NCI-H2171 treated with DMSO at 0.1 percent for 48 hours (cell line): ENCODE measurements at places on chromosomes 7 and 10.

- DNase-seq = peak; percentile 46
These were observed 878 bp downstream of the SEC61A2 start for GRCh38 chr10:12130237-12130872.

DNA sequence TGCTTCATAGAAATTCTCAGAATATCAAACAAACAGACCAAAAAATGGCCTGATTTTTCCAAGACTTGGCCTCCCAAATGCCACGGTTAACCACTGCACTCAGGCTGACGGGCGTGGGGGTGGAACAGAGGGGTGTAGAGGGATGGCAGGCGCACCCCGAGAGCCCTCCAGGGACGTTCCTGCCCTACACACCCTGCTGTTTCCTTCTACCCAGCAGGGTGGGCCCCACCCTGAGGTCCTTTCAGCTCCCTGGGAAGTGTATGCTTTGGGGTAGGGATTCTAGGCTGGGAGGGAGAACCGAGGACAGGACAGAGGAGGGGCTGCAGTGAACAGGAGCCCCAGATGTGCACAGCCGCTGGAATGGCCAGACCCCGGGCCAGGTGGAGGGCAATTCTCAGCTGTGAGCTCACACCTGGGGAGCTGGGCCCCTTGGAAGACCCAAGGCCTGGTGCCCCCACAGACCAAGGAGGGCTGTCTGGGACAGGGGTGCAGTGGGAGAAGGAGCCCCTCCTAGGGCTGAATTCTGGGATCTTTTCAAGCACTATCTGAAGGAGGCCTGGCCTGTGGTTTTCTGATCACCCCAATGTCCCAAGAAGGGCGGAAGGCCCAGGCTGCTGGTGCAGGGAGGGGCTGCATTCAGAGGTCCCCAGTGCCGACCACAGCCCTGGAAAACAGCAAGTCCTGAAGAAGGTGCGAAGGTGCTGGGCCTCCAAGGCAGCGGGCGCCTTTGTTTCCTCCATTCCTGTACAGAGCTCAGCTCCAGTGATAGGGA is 32.9 kb upstream of the INPP5A start:
- DNase-seq = no peak

GRCh38 chr7:69812756-69813155 is 214.5 kb downstream of the AUTS2 start:
- DNase-seq = no peak

DNA sequence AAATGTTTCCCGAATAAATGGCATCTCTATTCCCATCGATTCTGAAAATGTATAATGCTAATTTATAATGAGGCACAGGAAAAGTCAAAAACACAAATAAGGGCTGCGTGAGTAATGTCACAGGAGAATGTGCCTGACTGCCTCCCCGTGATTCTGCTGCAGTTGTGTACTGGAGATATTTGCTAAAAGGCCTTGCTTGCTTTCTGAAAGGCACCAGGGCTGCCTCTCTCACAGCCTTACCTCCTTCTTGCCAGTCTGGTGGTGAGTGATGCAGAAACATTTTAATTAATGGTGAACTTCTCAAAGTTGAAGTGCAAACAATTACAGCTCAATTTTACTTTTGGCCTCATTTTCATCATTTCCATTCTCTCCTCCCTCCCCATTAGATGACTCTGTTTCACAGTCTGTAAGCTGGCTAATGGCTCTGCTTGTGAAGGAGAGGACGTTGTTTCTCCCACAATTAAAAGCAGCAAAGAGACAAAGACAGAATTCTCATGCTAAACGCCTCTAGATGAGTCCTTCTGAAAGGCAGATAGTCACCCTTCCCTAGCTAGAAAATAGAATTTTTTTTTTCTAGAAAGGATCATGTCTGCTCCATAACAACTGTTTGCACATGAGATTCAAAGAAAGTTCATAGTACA is 377.6 kb downstream of the MDFIC start:
- DNase-seq = no peak

- no peak for DNase-seq
These were observed 31.6 kb downstream of the RBM33 start for GRCh38 chr7:155676052-155676451.

- DNase-seq = no peak
These were observed 153.7 kb downstream of the FANK1 start for GRCh38 chr10:126049759-126050700.

- no peak for DNase-seq
These were observed 198.5 kb downstream of the CACNA2D1 start for GRCh38 chr7:82244947-82245517.

GRCh38 chr10:91115618-91116390 is 104.7 kb upstream of the PCGF5 start:
- DNase-seq = no peak

GRCh38 chr10:94138391-94138790 is 144.7 kb downstream of the PLCE1 start:
- DNase-seq = no peak
